ENCODE measurements at places on chromosomes 2 and 18.

DNA sequence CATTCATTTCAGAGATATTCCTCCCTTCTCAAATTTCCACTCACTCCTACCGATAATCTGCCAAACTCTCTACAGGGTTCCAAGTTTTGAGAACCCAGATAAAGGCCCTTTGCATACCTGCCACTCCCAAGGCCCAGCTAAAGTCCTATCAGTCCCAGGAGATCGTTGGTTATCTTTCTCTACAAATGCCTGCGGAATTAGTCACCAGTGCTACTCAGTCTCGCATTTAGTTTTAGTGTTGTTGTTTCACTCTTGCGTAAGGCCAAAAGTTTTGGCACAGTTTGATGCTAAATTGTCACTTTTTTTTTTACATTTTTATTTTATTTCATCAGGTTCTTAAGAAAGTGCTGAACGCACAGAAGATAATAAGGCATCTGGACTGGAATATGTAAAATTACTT, 29.2 kb upstream of the SETBP1 start:
- no peak for DNase-seq

DNA sequence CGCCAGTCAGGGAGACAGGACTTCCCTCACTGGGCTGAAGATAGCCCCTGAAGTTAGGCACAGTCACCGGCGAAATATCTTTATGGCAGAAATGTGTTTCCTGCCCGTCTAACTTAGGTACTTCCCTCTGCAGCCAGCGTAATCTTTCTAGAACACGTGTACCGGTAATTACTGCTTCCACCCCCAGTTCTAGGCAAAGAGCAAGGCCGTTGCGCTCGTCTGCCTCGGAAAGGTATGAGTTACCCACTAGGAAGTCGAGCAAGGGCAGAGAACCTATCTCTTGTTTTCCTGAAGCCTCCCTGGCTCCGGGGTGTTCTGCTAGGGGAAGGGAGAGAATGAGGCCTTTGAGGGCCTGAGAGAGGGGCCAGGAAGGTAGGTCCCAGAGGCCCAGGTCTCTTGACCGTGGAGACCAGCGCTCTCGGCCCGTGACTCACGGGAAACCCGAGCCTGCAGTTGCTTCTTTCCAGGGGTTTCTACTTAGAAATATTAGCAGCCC, 70.0 kb downstream of the TWSG1 start:
- DNase-seq = no peak

DNA sequence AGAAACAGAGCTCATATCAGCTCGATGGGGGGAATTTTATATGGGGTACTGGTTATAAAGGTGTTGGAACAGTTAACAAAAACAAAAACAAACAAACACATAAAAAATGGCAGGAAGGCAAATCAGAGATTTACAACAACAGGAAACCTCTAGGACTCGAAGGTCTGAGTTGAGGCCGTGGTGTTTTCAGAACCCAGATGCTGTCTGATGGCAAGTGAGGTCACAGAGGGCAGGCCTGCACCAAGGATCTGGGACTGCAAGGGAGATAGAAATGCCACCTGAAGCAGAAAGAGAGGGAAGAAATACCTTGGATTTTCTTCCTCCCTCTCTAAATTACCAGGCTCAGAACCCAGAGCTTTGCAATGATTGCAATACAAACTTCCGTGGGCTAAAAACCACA, 429.5 kb downstream of the ZNF521 start:
- DNase-seq = no peak

- DNase-seq = no peak
Observed at GRCh38 chr2:181052523-181052891, 72.1 kb downstream of the UBE2E3 start.

DNA sequence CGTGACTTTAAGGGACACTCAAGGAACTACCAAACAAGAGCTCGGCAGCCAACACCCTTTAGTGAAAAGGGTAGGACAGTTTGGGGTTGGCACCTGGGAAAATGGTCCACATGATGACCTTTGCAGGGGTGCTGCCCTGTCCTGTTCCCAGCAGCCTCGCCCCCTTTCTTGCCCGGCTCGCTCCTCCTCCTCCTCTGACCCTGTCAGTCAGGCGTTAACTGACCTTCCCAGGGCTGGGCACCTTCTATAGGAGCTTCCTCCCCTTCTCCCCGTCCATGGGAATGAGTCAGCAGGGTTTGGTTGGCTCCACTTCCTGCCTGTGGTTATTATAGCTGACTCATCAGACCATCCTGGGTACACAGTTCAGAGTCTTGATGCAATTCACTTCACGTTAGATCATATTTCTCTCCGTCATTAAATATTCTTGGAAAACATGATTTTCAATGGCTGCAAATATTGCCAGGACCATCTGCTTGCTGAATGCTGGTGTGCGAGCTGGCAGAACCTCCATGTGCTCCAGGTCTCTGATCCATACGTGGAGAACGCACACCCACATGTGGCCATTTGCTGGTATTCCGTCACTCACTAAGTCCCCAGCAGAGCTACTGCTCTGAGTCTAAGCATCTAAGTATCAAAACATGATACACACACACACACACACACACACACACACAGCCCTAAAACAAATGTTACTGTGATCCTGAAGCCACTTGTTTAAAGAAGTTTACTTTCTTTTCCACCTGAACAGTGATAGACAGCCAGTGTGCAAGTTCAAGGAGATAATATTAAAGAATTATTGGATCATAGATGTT, 185.0 kb downstream of the ANAPC1 start:
- no peak for DNase-seq

DNA sequence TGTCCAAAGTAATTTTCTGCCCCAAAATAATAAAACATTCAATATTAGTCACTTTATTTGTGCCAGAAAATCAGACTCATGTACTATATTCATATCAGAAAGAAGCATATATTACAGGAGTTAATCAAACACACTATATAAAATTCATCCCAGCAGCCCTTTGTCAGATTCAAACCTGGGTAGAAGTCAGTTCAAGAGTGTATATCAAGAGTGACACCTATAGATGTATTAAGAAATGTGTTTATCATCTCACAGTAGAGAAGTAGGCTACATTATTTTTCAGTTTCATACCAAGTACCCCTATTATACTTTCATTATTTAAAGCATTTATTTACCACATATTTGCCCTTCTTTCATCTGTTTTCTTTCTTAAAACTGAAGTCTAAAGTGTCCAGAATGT, 193.2 kb upstream of the DDX18 start:
- no peak for DNase-seq

GRCh38 chr2:146721486-146721885, 1123.3 kb upstream of the ACVR2A start:
- DNase-seq = no peak

DNA sequence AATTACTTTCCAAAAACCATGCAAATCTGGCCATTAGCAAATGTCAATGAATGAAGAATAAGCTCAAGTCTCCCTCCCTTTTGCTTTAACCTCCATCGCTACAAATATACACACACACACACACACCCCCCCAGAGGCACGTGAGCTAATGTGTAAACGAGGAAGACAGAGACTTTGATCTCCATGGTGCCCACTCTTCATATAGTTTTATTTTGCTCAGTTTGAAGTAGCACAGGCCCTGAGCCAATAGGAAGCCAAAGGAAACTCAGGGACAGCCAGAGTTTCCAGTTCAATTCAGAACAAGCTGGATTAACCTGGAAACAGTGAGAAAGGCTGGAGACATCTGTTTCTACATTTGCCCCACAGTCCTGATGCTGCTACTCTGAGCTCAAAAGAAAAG, 248.4 kb upstream of the MEIS1 start:
- no peak for DNase-seq

DNA sequence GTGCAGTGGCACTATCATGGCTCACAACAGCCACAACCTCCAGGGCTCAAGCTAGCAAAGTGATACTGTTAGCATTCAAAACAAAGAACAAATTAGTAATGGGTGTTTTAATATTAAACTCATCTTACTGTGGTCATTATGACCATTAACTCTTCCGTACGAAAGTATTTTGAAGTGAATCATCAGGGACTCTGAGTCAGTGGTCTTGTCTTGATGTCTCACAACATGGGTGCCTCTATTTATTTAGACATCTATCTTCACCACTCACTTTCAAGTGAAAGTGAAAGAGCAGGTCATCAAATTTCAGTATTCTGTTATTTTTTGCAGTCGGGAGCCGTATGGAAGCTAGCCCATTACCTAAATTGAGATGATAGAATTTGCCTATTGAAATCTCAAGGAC, 1118.2 kb downstream of the DPP10 start:
- DNase-seq = no peak

GRCh38 chr18:49022311-49023161, 71.8 kb upstream of the SMAD7 start:
- DNase-seq = no peak

DNA sequence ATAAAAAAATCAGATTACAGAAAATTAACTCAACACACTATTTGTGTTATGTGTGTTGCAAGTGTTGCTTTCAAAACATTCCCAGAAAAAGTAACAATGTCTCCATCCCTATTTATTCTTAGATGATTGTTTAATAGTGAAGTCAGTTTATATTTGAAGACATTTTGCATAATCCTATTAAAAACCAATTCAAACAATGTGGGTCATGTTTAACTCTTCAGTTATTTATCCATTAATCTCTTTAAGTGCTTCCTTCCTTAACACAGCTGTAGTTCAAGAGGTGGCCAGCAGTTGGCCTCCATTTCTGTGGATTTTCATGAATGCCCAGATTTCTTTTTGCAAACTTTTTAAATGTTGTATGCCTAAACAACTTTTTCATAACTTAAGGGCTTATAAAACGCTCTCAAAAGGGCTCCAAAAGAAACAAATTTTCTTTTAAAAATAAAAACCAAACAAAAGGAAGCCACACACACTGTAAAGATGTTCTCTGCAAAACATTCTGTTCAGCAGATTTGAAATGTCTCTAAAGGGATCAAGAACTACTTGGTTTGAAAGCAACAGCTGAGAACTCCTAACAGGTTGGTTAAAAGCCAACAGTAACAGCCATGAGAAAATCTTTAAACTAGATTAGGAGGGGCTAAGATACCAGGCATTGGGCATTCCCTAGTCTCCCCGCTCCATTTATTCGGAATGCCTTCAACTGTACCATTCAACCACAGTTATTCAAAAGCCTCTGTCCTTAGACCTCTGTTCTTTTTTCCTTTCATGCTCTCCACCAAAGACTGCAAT, 71.5 kb downstream of the THADA start:
- no peak for DNase-seq

- no peak for DNase-seq
Observed at GRCh38 chr18:48835119-48835518, 115.6 kb downstream of the SMAD7 start.

- DNase-seq = no peak
Observed at GRCh38 chr2:103594823-103595222, 833.0 kb downstream of the TMEM182 start.

DNA sequence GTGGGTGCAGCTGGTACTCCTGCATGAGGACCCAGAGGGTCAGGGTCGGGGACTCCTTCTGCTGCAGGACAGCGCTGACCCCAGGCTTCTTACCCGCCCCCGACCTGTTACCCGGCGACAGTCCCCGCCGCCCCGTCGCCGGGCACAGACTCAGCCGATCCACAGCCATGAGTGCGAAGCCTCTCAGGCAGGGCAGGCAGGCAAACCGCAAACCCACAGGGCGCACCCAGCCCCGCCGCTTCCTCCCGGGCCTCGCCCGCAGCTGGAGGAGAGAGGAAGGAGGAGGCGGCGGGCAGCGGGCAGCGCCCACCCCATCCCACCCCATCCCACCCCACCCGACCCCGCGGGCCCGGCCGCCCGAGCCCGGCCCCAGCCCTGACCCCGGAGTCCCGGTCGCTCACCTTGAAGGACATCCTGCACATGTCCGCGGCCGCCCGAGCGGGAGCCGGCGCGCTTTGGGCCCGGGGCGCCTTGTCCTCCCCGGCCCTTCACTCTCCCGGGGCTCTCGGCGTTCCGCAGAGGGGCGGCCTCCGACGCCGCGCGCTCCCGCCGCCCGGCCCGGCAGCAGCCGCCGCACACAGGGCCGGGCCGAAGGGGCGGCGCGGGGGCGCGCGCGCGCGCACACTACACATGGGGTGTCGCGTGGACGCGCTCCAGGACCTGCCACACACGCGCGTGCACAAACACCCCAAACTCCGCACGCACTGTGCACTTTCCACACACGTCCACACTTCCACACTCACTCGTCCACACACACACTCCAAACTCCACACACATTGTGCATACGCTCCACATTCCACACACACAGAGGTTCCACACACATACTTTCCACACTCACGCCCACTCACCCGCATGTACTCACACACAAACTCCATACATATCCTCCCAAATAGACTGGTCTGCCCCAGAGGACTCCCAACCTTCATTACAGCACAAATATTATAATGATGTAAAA, at the start of gene ANKRD29:
TSS of gene ANKRD29 (minus strand) at position 603 of the 955 bp plus-strand sequence. CDS start at position 422, 181 bp downstream.
- peak; percentile 7 for DNase-seq

DNA sequence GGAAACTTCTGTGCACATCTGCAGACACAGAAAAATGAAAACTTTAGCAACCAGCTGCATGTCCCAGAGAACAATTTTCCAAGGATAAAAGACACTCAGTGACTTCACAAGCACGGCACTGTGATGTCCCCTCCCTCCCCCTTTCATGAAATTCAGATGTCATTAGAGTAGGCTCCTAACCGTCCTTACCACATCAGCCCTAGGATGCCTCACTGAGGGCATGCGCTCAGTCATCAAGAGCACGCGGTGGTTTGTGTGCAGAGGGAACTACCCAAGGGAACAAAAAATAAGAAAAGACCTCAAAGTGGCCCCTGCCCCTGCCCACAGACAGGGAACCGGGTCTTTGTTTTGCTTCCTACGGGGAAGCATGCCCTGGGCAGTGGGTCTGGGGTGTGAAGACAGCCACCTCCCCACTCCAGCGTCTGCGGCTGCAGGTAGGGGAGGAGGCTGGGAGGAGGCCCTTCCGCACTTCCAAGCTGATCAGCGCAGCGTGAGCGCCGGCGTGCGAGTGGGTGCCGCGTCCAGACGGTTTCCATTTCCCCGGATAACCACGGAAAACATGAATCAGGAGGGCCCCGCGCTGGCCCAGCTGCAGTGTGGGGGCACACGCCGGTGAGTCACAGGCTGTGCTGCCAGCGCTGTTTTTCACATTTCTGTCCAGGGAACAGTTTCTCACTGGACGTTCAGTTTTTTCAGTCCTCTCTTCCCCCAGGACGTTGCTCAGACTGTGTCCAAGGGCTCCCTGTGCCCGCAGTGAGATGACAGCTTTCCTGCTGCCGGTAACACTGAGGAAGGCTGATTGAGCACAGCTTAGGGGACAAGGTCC, 70.6 kb downstream of the COPS8 start:
- DNase-seq = peak; percentile 60

DNA sequence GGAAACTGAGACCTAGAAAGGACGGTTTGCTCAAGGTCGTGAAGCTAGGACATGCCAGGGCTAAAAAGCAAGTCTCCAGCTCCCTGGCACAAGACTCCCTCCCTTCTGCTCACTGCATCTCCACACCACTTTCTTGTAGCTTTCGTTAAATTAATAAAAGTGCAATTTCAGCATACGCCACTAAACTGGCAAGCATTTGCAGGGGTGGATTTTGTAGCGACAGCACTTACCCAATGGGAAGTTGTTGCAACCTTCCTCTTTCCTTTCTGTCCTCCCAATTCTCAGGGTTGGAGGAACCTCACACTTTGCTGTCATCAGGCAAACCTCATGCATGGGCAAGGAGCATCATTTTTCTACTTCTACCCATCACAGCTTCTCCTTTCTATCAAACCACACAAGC, 7.4 kb upstream of the RHOB start:
- no peak for DNase-seq

- DNase-seq = no peak
Observed at GRCh38 chr2:101821828-101822458, 124.4 kb downstream of the MAP4K4 start.
